NCI-H446 (cell line): ENCODE measurements at places on chromosomes 2 and 18.

DNA sequence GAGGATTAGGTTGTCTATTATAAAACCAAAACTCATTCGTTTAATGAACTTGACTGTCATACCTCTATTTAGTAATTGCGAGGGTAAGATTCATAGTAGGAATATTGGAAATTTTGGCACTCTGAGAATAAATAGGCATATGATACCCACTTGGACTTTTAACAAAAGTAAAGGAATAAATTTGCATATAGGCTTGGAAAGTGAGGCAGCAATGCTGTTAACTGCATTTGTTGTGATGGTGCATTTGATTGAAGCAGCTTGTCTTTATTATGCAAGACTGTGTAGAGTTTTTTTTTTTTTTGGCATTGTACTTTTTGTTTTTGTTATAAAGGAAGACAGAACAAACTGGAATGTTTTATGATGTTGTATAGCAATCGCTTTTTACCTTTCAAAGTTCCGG, 18.9 kb downstream of the ITGB1BP1 start:
- no peak for DNase-seq

DNA sequence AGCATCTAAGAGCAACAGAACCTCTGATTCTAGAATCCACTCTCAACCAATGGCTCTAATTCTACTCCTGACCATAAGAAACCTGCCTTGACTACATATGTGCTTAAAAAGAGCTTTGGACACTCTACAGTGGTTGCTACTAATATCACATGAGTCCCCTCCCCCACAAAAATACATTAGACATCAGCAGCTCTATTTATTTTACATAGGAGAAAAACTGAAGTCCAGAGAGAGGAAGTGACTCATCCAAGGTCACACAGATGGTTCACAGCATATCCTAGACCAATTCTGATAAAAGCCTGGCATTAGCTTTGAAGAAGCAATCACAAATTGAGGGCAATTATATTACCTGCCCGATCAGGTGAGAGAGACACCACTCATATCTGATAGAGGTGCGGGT, 49.8 kb downstream of the ALK start:
- DNase-seq: no peak

DNA sequence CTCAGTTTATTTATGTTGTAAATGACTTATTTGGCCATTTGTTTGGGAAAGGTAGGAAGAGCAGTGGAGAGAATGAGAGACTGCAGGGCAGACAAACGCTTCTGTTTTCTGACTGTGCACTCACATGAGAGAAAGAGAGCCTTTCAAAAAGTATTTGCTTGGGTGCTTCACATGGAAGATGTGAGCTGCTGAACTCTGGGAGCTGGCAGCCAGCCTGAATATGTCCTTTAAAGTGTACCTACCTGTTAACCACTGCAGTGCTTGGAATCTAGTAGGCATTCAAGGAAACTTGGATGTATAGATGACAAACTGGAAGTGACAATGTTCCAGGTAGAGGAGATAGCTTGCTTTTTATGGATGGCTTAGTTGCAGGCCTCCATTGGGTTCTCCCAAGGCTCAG, 68.8 kb downstream of the PTPRM start:
- no peak for DNase-seq

GRCh38 chr2:218405746-218406208, 6.1 kb downstream of the CTDSP1 start:
- DNase-seq: no peak

DNA sequence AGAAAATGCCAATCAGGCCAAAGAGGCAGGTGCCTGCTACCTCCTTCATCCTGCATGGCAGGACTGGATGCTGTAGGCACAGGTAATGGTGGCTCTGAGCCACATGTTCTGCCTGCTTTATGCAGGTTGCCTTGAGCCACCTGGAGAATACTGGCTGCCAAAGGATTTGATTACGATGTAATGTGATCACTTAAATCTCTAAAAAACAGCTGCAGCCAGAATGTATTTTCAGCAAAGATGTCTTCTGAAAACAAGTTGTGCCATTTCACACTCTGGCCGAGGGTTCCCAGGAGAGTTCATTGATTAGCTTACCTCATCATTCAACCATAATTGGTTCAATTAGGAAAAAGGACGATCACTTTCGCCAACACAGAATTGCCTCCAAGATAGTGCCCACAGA, 17.9 kb upstream of the MSGN1 start:
- DNase-seq: no peak

GRCh38 chr2:30655211-30655610, 152.0 kb downstream of the CAPN13 start:
- no peak for DNase-seq

DNA sequence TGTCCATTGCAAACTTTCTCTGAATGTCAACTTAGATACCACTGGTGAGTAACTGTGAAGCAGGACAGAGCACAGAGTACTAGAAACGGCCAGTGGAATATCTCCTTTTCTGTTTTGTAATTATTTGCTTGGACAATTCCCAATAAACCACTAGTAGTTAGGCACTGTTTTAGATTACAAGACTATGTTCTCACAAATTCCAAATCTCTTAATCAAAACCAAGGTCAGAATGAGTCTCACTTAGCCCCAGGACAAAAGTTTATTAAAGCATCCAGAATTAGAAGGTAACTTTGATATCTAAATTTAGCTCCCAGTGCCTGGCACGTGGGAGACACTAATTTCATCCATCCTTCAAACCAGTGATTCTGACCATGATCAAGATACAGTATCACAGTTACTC, 89.0 kb downstream of the ZNF521 start:
- no peak for DNase-seq

DNA sequence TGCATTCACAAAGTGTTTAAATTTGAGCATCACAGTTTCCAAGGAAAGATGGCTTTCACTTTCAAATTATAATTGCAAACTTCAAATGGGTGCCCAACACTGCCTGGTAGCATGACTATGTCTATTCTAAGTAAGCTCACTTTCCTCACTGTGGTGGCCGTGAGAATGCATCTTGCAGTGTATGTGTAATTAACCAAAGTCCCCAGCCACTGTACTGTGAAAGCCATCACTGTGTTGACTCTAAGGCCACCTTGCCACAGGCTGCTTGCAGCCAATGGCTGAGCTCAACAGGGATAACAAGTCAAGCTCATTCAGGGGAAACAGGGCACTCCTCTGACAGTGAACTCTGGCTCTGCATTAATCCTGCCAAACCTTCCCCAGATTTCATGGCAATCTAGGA, 43.3 kb upstream of the LGALSL start:
- DNase-seq: no peak
